ENCODE measurements at places on chromosomes 2 and 18. TPM values are rescaled to one million over a fixed set of nuclear protein-coding genes. Genes with fewer than 3 reads are reported as not detected.

Gene STPG4
- 0.16 TPM for total RNA-seq

Gene CDH20
- not detected for total RNA-seq

Gene ACTR2
- total RNA-seq, result 298 TPM

Gene KCNG2
- total RNA-seq, result not detected

Gene PXDN
- total RNA-seq, result 1.3 TPM

Gene B4GALT6
- 2.8 TPM for total RNA-seq

Gene FSHR
- total RNA-seq, result not detected

Gene CDH19
- total RNA-seq, result not detected
